GM12891 (cell line): ENCODE measurements at places on chromosomes 5 and 9.
A peak's percentile ranks its signal among the peaks of the same experiment; 100 is the strongest.

- peak; percentile 14 for DNase-seq
Measured at GRCh38 chr9:83583151-83584014, 39.6 kb upstream of the IDNK start.

GRCh38 chr9:100698945-100699344 lies 121.1 kb downstream of the CAVIN4 start:
- no peak for DNase-seq

DNA sequence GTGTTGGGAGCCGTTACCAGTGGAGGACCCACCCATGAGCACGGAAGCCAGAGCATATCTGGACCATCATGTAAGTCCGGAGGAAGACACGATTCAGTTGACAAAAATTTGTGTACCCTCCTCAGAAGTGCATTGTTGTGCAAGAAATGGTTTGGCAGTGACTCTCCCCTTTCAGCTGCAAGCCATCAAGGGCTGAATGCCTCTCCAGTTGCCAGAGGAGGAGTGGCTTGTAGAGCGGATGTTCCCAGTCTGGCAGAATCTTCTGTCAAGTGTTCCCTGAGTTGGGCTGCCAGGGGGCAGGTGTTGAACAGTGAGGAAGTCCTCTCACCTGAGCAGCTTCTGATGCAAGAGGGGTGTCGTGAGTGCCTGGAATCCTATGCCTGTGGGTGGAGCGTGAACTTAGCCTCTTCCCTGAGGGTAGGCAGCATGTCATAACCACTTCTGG lies 27.6 kb upstream of the CDKN2AIPNL start:
- DNase-seq, result no peak

GRCh38 chr9:87122947-87123685 lies 175.8 kb upstream of the GAS1 start:
- DNase-seq, result no peak

DNA sequence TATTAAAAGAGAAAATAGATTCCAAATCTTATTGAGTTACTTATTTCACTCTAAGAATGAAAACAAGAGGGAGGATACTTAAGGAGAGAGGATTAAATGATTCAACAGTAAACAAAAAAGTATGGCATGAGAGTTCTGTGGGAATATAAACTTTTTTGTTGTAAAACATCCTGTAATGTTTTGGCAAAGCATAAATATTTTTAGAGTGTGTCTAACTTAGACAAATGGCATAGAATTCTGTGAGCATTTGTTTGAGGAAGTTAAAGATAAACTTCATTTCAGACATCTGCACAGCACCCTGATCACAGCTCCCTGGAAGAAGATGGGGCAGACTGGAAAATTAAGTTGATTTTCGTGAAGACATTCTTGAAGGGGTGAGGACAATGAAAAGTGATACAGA lies 246.8 kb upstream of the HAPLN1 start:
- no peak for DNase-seq

DNA sequence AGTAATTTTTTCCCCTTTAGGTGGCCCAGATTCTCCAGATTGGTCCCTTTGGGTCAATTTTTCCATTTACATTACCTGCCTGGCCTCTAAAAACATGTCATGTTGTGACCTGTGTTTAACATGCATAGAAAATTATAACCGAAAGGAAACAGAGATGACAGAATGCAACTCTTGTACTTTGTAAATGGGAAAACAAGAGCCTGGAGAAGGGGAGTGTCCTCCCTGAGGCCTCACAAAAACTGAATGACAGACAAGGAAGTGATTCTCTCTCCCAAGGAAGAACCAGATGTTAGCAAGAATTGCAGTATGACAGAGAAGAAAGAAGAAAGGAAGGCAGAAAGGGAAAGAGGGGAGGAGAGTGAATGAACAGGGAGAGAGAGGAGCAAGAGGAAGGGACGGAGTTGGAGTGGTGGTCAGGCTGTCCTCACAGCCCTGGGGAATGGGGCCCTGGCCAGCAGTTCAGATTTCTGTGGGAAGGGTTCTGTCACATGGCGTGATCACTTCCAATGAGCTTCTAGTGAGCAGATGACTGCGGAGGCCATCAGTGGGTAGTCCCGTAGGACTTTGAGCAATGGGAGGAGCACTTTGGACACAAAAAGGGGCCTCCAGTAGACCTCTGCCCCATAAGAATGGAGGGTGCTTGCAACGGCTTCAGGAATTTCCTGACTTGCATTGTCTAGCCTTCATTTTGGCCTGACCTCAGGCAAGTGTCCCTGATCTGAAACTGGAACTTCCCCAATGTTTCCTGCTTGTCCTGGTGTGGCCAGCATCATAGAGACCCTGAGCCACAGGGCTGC lies 31.6 kb downstream of the ABLIM3 start:
- DNase-seq, result no peak
